ENCODE measurements at places on chromosomes 16 and 17. TPM values are rescaled to one million over a fixed set of nuclear protein-coding genes. Genes with fewer than 3 reads are reported as not detected.
A peak's percentile ranks its signal among the peaks of the same experiment; 100 is the strongest.

KRTAP4-1 gene
- not detected for total RNA-seq

ASPHD1 gene
- total RNA-seq = 4.7 TPM

AATK gene
- 0.62 TPM for total RNA-seq

CDH13 gene
- total RNA-seq = not detected

ERI2 gene
- total RNA-seq = 14.2 TPM

IL17C gene
- not detected for total RNA-seq

GRCh38 chr16:19380328-19380727 lies 37.4 kb upstream of the TMC5 start:
- peak; percentile 1 for DNase-seq
- no peak overlapping the region for H3K4me3 ChIP-seq
- peak overlapping the region; percentile 42 for H3K27ac ChIP-seq
- H3K36me3 ChIP-seq = no peaks in the 10 kb centered on the region
- peaks cover 37% of the 10 kb centered on the region for H3K4me1 ChIP-seq
- H3K27me3 ChIP-seq = peaks cover 7% of the 10 kb centered on the region

DNA sequence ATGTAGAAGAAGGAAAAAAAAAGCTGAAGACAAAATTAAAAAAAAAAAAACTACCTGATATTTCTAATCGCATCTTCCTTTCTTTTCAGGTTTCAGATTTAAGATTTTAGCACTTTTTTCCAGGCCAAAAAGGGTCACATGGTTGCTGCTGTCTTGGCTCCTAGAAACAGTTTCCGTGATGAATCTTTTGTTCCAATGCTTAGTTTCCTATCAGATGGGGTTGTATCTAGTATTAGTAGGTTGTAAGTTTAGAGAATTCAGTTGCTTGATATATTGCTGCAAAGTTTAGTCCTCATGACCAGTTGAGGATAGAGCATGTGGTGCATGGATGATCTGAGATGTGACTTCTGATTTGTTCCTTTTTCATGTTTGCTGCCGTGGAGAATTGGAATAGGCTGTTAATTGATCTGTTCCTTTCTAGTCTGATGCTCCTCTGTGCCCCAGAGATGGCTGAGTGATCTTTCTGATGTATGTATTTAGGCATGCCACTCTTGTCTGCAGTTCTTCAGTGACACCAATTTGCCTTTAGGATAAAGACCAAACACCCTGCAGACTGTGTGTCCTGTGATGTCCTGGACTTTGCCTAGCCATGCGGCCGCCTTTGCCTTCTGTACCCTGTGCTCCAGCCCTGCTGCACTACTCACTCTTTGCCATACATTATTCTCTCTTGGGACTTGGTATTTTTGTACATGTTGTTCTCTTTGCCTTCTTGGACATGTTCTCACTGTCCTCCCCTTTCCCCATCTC lies 94.0 kb downstream of the MRTFB start:
- H3K4me3 ChIP-seq = no peak overlapping the region
- H3K27ac ChIP-seq = no peak overlapping the region
- no peaks in the 10 kb centered on the region for H3K27me3 ChIP-seq
- no peak for DNase-seq

DNA sequence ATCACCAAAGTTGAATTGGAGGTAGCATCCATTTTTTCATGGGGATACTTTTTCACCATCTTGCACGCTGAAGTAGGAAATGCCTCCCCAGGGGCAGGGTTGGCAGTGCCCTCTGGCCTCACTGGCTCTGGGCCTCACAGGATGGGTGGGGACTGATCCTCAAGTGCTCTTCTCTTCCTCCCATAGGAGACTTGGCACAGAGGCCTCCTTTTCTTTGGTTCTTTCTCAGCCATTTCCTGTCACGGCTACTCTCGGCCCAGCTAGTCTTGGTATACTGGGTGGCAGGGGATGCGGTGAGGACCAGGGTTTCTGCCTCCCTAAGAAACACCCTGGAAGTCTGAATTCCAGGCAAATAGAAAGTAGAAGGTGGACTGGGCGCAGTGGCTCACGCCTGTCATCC lies 58.2 kb downstream of the PECAM1 start:
- no peak overlapping the region for H3K27ac ChIP-seq
- H3K4me3 ChIP-seq = no peak overlapping the region
- no peaks in the 10 kb centered on the region for H3K4me1 ChIP-seq
- H3K36me3 ChIP-seq = no peaks in the 10 kb centered on the region
- no peak for DNase-seq

DNA sequence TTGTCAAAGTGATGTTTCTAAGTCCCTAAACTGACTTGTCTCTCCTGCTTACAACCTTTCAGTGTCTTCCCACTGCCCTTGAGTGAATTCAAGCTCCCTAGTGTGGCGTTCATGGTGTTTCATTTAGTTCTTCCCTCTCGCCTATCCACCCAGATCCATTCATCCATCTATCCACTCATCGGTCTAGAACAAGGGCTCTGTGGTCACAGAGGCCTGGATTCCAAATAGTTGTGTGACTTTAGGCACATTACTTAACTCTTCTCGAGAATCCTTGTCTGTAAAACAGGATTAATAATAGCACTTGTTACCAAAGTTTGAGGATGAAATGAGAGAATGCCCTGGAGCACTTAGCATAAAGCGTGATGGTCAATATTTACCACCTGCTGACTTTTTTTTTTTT lies 870 bp upstream of the TAC4 start:
- H3K36me3 ChIP-seq = peaks cover 5% of the 10 kb centered on the region
- H3K27ac ChIP-seq = no peak overlapping the region
- peaks cover 17% of the 10 kb centered on the region for H3K4me1 ChIP-seq
- peaks cover 11% of the 10 kb centered on the region for H3K27me3 ChIP-seq
- H3K4me3 ChIP-seq = no peak overlapping the region
- DNase-seq = no peak

GRCh38 chr17:80267391-80267790 lies 6.7 kb downstream of the RNF213 start:
- no peaks in the 10 kb centered on the region for H3K27me3 ChIP-seq
- DNase-seq = no peak
- H3K4me3 ChIP-seq = peak overlapping the region; percentile 37
- peak overlapping the region; percentile 56 for H3K27ac ChIP-seq
- peaks cover 37% of the 10 kb centered on the region for H3K36me3 ChIP-seq

- no peak overlapping the region for H3K4me3 ChIP-seq
- DNase-seq = no peak
- H3K36me3 ChIP-seq = no peaks in the 10 kb centered on the region
- no peak overlapping the region for H3K27ac ChIP-seq
Observed at GRCh38 chr17:32112416-32112815, 29.9 kb upstream of the RHOT1 start.

DNA sequence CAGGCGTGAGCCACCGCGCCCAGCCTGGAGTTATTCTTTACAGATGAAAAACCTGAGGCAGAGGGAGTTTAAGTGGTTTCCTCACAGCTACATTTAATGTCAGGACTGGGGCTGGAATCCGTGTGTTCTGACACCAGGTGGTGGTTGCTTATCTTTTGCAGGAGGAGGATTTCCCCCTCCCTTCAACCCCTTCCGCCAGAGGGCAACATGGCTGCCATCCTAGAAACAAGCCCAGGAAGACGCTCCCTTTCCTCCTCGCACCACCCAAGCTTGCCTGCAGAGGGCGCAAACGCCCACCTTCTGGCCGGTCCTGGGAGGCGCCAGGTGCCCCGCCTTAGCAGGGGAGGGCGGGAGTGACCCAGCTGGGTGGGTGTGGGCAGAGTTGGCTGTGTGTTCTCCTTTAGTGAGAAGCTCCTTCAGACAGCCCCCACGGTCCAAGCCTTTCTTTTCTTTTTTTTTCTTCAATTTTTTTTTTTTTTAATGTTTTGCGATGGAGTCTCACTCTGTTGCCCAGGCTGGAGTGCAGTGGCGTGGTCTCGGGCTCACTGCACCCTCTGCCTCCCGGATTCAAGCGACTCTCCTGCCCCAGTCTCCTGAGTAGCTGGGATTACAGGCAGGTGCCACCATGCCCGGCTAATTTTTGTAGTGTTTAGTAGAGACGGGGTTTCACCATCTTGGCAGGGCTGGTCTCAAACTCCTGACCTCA lies 9.9 kb upstream of the RAP1GAP2 start:
- peaks cover 28% of the 10 kb centered on the region for H3K27me3 ChIP-seq
- no peak overlapping the region for H3K27ac ChIP-seq
- DNase-seq = peak; percentile 88
- H3K4me3 ChIP-seq = no peak overlapping the region
- peaks cover 9% of the 10 kb centered on the region for H3K4me1 ChIP-seq
- no peaks in the 10 kb centered on the region for H3K36me3 ChIP-seq

DNA sequence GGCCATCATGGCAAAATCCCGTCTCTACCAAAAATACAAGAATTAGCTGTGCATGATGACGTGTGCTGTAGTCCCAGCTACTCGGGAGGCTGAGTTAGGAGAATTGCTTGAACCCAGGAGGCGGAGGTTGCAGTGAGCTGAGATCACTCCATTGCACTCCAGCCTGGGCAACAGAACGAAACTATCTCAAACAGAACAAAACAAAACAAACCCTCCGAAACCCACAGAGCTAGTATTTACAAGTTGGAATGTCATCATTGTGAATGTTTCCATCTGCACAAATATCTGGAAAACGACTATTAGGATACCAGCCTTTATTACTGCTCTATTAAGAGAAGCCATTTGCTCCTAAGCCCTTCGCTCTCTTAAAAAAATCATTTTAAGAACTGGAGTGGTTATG lies 26.0 kb downstream of the SMARCE1 start:
- H3K4me1 ChIP-seq = peaks cover 71% of the 10 kb centered on the region
- H3K4me3 ChIP-seq = no peak overlapping the region
- no peak overlapping the region for H3K27ac ChIP-seq
- peaks cover 4% of the 10 kb centered on the region for H3K36me3 ChIP-seq
- H3K27me3 ChIP-seq = no peaks in the 10 kb centered on the region

DNA sequence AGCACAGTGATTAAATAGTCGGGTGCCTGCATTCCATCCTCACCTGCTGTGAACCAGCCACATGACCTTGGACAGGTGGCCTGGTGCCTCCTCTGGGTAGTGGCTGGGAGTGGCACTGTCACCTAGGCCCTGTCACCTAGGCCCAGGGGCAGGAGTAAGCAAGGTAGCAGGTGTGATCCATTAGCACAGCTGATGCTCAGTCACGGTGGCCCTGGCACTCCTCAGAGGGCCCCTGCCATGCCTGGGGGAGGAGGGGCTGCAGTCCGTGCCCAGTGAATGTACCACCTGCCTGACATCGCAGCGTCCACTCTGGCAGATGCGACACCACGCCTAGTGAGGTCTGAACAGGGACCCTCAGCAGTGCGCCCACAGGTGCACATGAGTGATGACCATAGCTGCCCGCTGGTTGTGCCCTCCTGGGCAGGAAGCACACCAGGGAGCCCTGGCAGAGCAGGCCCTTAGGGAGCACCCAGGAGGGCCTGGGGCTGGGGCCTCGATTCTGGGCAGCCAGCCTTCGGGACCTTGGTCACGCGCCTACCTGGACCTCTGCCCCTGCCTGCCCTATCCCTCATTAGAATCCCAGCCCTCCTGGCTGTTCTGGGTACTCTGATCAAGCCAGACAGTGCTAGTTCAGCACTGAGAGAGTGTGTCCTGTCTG lies 33.1 kb upstream of the CRISPLD2 start:
- no peak overlapping the region for H3K27ac ChIP-seq
- DNase-seq = no peak
- H3K36me3 ChIP-seq = no peaks in the 10 kb centered on the region
- H3K4me3 ChIP-seq = no peak overlapping the region

DNA sequence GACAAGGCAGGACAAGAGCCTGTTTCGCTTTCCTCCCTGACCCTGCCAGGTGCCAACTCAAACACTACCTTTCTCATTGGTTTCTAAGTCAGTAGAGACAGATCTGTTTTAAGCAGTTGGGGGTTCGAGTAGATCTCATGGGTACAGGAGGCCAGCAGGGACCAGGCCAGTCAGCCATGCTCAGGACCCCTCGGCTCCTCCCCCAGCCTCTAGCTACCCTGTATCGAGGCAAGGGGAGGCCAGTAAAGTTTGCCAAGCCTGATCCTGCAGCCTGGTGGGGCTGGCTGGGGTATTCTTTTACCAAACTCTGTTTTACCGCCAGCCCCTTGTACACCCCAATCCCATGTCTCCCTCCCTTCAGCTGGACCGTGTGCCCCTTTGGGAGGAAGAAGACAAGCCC lies 26.6 kb downstream of the OR1D5 start:
- no peaks in the 10 kb centered on the region for H3K27me3 ChIP-seq
- no peak overlapping the region for H3K27ac ChIP-seq
- DNase-seq = no peak
- no peaks in the 10 kb centered on the region for H3K4me1 ChIP-seq
- H3K4me3 ChIP-seq = no peak overlapping the region
- no peaks in the 10 kb centered on the region for H3K36me3 ChIP-seq

- H3K27me3 ChIP-seq = peaks cover 29% of the 10 kb centered on the region
- no peaks in the 10 kb centered on the region for H3K4me1 ChIP-seq
- H3K36me3 ChIP-seq = no peaks in the 10 kb centered on the region
- no peak overlapping the region for H3K4me3 ChIP-seq
Observed at GRCh38 chr17:68613739-68614298, 12.7 kb upstream of the FAM20A start.

- peaks cover 2% of the 10 kb centered on the region for H3K36me3 ChIP-seq
- H3K27ac ChIP-seq = no peak overlapping the region
Observed at GRCh38 chr16:73054125-73054484, 6.2 kb upstream of the ZFHX3 start.

GRCh38 chr17:76585033-76585648 lies 519 bp downstream of the ST6GALNAC2 start:
- no peak overlapping the region for H3K27ac ChIP-seq
- H3K27me3 ChIP-seq = peaks cover 79% of the 10 kb centered on the region
- peaks cover 5% of the 10 kb centered on the region for H3K4me1 ChIP-seq
- DNase-seq = no peak

DNA sequence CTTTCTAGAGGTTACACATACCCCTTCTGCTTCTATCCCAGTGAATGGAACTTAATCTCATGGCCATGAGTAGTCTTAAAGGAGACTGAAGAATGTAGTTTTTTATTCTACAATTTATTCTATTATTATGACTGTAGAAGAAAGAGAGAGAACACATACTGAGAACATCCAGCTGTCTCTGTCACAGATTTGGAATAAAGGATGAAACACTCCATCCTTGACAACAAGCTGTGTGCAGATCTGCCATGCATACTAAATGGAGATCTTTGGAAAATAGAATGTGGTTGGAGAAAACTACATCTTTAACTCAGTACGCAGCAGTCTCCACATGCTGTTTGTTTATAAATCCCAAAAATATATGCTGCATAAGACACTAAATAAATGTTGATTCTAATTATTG lies 54.1 kb upstream of the NUDT7 start:
- no peak overlapping the region for H3K27ac ChIP-seq
- no peaks in the 10 kb centered on the region for H3K36me3 ChIP-seq
- no peaks in the 10 kb centered on the region for H3K4me1 ChIP-seq
- no peaks in the 10 kb centered on the region for H3K27me3 ChIP-seq
- no peak overlapping the region for H3K4me3 ChIP-seq

GRCh38 chr16:71917900-71918299 lies 22.6 kb downstream of the IST1 start:
- H3K36me3 ChIP-seq = peaks cover 68% of the 10 kb centered on the region
- no peak overlapping the region for H3K27ac ChIP-seq
- H3K4me1 ChIP-seq = peaks cover 31% of the 10 kb centered on the region
- DNase-seq = no peak
- no peak overlapping the region for H3K4me3 ChIP-seq

DNA sequence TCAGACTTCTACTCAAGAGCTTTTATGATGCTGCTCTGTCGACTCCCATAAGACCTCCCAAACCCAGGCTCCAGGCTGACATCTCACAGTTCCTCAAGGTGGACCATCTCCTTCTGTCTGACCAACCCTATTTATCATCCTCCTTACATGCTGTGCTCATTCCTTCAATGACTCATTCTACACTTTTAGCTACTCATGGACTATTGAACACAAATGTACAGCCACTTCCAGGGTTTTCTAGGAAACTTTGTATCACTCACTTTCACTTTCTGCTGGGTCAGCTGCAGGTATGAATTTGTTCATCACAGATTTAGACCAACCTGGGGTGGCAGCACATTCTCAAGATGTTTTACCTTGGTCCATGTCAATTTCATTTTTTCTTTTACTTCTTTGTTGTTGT lies 162.4 kb upstream of the FAM20A start:
- peaks cover 6% of the 10 kb centered on the region for H3K27me3 ChIP-seq
- peaks cover 21% of the 10 kb centered on the region for H3K4me1 ChIP-seq
- no peak overlapping the region for H3K4me3 ChIP-seq
- no peak for DNase-seq
- H3K36me3 ChIP-seq = no peaks in the 10 kb centered on the region

All from activated T-helper 1 cell treated with anti-CD3 and anti-CD28 coated beads, Interleukin-12 subunit alpha, Interleukin-12 subunit beta, Interleukin-2, Interleukin-4 antibody, amounts not matched to agents 30 ng/mL and 10 ng/mL and 1 ng/mL, durations not matched to agents 14 hours and 24 hours and 36 hours (primary cell).